ENCODE measurements at places on chromosomes 5 and 9.

DNA sequence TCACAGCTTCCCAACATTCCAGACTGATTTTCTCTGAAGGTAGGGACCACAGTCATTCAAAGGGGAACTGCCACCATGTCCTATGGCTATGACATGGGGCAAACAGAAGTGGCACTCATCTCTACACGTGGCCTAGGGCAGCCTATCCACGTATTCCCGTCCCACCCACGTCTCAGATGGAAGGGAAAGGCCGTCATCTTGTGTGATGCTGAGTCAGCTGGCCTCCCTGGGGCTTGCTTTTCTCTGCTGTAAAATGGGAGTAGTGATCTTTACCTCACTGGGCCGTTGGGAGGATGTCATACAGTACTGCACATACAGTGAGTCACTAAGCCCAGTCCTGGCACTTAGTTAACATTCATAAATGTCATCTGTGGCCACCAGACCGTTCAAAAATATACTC lies 72.3 kb downstream of the RAPGEF1 start:
- DNase-seq = peak; percentile 74

GRCh38 chr5:144566747-144567420 lies 396.2 kb downstream of the KCTD16 start:
- DNase-seq = no peak

DNA sequence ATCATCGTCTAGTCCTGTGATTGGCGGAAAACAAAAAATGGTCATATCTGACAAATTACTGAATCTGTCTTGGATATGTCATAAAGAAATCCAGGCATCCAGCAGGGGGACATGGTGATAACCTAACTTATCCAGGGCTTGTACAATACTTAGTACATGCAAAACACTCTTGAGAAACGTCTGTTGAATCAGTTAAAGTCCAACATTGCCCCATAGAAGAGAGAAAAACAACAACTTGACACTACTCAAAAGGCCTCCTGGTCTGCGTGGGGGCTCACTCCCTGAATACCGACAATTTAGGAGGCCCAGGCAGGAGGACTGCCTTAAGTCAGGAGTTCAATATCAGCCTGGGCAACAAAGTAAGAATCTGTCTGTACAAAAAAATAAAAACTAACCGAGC lies 217.5 kb downstream of the DCP2 start:
- no peak for DNase-seq

DNA sequence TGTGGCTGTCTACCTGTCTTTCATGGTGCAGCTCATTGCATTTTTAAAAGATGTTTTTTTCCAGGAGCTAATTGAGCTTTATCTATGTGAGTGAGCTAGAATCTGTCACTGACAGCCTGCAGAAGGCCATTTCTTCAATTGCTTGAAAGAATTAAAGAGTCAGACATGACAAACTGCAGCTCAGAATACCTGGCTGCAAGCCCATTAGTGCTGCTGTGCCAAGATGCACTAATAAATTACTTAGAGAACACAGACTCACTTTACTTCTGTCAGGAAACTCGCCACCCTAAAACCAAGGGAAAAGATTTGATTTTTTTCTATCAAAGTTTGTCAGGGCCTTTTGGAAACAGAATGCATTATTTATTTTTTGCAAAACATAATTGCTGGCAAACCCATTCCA lies 368.3 kb downstream of the CAAP1 start:
- DNase-seq = no peak

- DNase-seq = no peak
Measured at GRCh38 chr9:70011366-70011765, 32.3 kb upstream of the MAMDC2 start.

DNA sequence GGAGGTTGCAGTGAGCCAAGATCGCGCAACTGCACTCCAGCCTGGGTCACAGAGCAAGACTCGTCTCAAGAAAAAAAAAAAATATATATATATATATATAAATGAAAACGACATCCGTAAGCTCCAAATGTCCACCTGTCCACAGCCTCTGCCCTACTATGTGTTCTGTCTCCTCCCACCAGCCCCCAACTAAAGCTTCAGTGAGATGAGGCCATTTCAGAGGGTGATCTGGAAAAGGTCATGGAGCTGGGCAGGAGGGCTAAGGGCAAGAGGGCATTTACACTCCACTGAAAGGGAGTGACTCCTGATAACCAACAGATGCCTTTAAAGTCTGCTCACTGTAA lies 2.4 kb downstream of the SPRY4 start:
- no peak for DNase-seq

- no peak for DNase-seq
Measured at GRCh38 chr5:96854067-96854466, 22.2 kb upstream of the ERAP2 start.

- no peak for DNase-seq
Measured at GRCh38 chr9:136784249-136784996, 6.7 kb upstream of the TMEM141 start.

- DNase-seq = no peak
Measured at GRCh38 chr5:127183332-127183731, 107.3 kb upstream of the MEGF10 start.

DNA sequence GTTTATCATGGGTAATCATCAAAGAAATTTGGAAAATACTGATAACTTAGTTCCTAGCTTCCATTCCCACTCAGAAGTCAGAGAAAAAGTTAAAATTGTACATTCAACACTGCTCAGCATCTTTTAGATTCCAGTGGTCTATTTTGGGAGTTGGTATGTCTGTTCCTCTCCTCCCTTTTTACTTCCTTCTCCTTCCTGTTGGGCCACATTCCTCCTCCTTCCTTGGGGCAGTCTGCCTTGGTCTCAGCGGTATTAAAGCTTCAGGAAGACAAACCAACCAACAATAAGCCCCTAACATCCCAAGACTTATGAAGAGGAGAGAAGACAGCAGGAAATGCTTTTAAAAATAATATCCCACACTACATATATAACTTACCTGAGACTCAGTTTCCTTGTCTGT lies 49.9 kb upstream of the SSBP2 start:
- DNase-seq = no peak

DNA sequence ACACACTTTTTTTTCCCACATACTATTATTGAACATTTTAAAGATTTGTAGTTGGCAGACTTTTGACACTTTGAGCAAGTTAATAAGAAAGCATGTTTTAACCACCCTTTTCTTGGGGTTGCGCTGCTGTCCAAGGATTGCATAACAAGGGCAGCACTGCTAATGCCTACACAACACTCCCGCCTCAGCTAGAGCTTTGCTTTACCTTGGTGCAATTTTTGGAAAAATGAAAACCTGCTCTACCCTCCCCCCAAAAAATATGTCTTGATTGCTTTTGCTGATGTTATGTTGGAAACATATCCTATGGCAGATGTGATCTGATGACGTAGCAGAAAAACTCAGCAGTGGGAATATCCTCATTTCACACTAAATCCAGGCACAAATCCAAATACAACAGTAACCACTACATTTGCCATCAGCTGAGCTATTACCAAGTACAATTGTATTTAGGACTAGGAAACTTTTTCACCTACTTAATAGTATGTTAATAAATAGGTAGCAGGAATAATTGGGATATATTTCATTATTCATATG lies 51.5 kb downstream of the UBE2R2 start:
- no peak for DNase-seq

DNA sequence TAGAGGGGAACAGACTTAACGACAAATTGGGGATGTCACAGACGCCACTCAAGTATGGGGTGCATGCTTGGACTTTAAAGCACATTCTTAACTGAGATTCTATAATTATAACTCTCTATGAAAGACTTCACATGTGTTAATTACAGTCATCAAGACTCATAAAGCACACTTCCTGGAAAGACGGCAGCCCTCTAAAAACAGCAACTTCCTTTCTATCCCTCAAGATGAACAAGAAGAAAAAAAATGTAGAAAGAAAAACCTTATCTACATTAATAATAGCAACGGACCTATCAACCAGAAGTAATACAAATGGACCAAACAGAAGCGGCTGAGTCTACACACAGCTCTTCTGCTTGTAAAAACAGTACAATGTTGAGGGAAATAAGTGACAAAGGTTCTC lies 21.2 kb downstream of the GNAQ start:
- DNase-seq = no peak

GRCh38 chr9:133389025-133389557 lies 12.9 kb downstream of the STKLD1 start:
- DNase-seq = no peak

GRCh38 chr5:83368835-83369234 lies 102.7 kb upstream of the VCAN start:
- DNase-seq = no peak

DNA sequence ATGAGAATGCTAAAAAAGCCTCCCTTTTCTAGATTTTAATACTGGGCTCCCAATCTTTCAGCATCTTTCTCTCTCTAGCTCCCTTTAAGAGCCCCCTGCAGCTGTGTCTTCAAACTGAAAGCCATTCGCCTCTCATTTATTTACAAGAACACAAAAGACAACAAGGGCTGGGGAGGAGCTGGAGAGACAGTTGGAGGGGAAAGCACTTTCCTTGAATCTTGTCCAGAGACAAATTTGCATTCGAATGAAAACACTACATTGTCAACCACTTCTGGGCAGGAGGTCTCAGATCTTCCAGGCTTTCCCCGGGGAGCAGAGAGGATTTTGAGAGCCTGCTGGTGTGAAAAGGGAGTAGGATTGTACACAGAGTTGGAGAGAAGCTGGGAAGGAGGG lies 518.3 kb downstream of the CTNND2 start:
- DNase-seq = no peak

DNA sequence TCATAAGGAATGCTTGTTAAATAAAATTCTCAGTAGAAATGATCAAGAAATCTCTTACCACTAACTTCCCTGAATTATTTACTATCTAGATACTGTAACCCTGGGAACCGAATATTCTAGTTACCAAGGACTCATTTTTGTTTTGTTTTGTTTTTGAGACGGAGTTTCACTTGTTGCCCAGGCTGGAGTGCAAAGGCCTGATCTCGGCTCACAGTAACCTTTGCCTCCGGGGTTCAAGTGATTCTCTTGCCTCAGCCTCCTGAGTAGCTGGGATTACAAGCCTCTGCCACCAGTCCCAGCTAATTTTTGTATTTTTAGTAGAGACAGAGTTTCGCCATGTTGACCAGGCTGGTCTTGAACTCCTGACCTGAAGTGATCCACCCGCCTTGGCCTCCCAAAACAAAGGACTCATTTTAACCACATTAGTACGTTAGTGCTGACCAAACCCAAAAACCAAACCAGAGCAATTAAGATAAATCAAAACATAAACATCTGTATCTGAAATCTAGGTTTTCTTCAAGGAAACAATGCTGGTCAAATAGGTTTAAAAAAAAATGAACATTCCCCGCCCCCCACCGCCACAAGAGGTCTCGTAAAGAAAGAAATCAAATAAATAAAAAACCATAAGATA lies 3.7 kb downstream of the TXN start:
- DNase-seq = no peak

DNA sequence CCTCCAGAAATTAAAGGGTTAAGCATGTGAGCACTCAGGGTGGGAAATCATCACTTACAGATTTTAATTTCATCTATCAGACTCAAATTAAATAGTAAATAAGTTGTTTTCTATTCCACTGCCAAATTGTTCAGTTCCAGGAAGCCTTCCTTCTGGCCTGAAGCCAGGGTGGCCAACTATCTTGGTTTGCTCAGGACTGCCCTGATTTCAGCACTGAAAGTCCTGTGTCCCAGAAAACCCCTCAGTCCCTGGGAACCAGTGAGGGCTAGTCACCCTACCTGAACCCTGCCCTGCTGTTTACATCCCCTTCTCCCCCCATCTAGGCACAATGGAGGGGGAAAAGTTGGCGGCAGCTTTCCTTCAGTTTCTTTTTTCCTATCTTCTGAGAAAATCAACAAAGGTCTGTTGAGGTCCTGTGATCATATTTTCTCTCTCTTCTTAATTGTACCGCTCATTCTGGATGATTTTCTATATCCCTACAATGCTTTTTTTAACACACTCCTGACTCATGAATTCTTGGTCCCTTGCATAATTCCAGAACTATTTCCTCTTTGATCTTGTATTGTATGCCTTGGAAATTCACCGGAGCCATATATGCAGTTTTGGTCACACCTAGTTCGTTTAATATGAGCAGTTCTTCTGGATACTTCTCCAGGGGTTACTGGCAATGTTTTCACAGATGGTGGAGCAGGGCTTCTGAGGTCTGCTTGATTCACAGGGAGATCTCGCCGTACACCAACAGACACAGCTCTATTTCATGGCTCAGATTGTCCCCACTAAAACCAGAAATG lies 103.8 kb downstream of the MAP1B start:
- no peak for DNase-seq

DNA sequence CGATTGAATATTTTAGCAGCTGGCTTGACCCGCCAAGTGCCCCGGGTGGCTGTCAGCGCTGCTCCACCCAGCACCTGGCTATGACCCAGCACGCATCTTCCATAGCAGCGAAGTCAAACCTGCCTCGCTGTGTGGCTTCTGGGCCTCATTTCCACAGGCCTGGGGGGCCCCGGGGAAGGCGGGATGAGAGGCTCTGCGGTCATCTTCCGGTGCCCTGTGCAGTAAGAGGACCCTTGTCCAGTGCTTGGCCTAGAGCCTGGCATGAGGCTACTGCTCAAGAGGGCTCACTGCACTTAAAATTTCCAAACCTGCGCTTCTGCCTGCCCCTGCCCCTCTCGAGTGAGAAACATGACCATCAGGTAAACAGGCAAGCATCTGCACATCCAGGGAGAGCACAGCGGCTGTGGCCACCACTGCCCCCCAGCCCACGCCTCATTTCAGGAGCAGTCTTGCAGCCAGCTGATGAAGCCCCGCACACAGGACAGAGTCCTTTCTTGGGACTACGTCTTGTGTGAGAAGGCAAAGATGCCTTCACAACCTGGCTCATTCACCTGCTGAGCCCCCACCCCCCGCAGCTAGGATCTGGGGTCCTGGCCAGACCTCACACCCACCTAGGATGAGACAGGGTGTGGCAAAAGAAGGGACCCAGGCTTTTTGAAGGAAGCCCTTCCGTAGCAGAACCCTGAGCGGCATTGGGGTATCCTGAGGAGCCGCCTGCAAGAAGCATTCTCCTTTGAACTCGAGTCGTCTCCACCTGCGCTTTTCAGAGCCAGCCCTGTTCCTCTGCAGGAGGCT lies 69.5 kb upstream of the UNC5A start:
- DNase-seq = peak; percentile 51

GRCh38 chr9:76772686-76773445 lies 8.6 kb downstream of the PCA3 start:
- no peak for DNase-seq

Measured in activated CD8-positive, alpha-beta memory T cell treated with anti-CD3 and anti-CD28 coated beads for 24 hours (primary cell).